ENCODE measurements at places on chromosomes 2 and 18.
A peak's percentile ranks its signal among the peaks of the same experiment; 100 is the strongest.

- no peak for DNase-seq
Observed at GRCh38 chr2:237464757-237465391, 22.2 kb upstream of the MLPH start.

- DNase-seq = no peak
Observed at GRCh38 chr2:158955842-158956365, 12.5 kb upstream of the TANC1 start.

DNA sequence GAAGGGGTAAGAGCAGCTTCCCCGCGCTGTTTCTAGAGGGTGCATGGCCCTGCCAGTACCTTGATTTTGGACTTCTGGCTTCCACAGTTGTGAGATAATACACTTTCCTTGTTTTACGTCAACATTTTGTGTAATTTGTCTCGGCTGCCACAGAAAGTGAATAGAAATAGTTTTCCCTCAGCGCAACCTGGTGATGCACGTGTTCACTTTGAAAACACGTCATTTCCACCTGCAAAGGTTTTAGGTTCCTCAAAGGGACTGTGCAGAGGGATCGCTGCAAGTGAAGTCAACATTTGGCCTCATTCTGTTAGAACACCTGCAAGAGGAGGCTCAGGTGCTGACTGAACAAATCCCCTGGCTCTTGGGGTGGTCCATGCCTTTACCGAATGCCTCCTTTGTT, 71.7 kb downstream of the LONRF2 start:
- DNase-seq = no peak

GRCh38 chr2:156532989-156533388, 96.8 kb downstream of the GPD2 start:
- peak; percentile 15 for DNase-seq

DNA sequence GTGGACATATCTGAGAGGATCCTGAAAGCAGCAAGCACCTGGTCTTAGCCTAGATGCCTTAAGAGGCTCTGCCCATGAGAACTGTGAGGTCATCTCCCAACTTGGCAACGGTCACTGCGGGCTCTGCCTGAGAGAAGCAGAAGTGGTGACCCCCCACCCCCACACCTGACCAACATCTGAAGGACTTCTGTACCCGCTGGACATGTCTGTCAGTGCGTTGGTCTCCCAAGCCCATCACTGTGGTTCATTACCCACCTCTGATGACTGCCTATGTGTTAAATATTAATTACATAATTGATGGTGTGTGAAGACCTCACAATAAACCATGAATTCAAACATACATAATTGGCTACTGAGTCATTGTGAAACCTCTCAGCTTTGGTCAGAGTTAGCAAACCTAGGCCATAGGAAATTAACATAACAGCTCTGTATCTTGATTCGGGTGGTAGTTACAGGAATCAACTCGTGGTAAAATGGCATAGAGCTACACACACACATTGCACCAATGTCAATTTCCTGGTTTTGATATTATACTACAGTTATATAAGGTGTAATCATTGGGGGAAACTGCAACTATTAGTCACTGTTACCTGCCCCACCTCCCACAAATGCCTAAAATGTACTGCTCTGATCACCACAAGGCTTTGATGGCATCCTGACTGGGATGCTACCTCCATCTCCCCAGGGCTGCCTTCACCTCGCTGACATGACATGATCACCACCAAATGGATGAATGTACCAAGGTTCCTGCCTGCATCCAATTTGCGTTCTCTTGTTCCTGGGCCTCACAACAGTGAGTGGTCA, 4.3 kb upstream of the GALNT1 start:
- DNase-seq = peak; percentile 100

- peak; percentile 32 for DNase-seq
Observed at GRCh38 chr2:29187926-29188325, 72.7 kb downstream of the CLIP4 start.

GRCh38 chr2:199257261-199258224, 200.2 kb downstream of the SATB2 start:
- DNase-seq = no peak

- DNase-seq = peak; percentile 57
Observed at GRCh38 chr2:100394111-100394641, 23.3 kb downstream of the CHST10 start.

- peak; percentile 59 for DNase-seq
Observed at GRCh38 chr2:203533676-203534591, 1.2 kb downstream of the RAPH1 start.

GRCh38 chr2:188664951-188665595, 309.1 kb upstream of the COL3A1 start:
- DNase-seq = peak; percentile 68

GRCh38 chr2:144596073-144596871, 76.4 kb upstream of the ZEB2 start:
- peak; percentile 54 for DNase-seq

- no peak for DNase-seq
Observed at GRCh38 chr2:28419003-28419402, 26.3 kb downstream of the FOSL2 start.

- DNase-seq = no peak
Observed at GRCh38 chr2:227876300-227876801, 4.9 kb downstream of the DAW1 start.

GRCh38 chr2:159973325-159973724, 89.1 kb downstream of the PLA2R1 start:
- no peak for DNase-seq

DNA sequence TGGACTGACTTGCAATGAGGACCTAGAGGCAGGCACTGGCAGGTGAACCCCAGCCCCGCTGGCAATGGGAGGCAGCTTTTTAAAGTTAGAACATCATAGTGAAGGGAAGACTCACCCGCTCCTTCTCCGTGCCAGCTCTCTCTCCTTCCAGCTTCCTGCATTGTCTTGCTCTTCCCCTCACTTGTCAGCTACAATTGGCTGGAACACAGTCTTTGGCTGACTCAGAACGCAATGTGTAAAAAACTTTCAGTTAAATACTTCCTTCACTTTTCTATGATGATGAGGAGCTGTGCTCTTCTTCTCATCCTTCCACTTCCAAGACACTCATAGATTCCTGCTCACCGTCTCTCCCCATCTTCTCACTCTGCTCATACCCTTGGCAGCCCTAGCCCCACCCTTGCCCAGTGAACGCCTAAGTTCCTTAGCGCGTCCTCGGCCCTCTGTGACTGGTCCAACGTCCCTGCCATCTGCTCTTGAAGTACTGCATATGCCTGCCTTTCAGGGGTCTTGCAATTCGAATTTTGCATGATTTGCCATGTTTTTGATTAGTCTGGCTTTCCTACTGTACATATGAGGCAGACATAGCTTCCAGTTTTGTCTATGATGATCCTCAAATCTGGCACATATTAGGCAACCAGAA, 118.0 kb upstream of the TMEM200C start:
- DNase-seq = no peak

DNA sequence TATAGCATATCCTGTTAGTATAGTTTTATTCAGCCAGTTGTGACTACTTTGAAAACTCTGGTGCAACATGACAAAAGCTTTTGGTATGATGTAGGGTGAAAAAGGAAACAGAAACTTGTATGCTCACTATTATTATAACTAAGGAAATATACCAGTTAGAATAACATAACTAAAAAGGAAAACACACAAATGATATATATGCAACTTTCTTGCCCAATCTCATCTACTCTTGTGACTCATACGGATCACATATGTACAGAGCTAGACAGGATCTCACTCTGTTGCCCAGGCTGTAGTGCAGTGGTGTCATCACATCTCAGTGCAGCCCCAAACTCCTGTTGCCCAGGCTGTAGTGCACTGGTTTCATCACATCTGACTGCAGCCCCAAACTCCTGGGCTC, 12.4 kb upstream of the TLK1 start:
- DNase-seq = no peak

DNA sequence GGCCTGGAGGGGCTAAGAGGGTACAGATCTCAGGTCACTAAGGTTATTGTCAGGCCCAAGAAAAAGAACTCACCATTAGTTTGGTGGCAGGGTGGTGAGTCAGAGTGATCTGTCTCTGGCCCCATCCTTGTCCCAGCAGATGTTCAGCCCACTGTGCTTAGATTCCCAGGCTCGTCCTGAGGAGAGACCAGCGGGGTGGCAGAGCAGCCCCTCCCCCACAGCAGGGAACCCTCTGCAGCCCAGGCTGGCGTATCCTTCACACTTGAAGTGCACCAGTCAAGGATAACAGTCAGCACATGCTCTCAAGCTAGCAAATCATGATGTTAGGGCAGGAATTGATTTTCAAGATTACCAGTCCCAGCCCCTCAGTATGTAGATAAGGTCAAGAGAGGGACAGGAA, 43.1 kb downstream of the TMEM185B start:
- no peak for DNase-seq

DNA sequence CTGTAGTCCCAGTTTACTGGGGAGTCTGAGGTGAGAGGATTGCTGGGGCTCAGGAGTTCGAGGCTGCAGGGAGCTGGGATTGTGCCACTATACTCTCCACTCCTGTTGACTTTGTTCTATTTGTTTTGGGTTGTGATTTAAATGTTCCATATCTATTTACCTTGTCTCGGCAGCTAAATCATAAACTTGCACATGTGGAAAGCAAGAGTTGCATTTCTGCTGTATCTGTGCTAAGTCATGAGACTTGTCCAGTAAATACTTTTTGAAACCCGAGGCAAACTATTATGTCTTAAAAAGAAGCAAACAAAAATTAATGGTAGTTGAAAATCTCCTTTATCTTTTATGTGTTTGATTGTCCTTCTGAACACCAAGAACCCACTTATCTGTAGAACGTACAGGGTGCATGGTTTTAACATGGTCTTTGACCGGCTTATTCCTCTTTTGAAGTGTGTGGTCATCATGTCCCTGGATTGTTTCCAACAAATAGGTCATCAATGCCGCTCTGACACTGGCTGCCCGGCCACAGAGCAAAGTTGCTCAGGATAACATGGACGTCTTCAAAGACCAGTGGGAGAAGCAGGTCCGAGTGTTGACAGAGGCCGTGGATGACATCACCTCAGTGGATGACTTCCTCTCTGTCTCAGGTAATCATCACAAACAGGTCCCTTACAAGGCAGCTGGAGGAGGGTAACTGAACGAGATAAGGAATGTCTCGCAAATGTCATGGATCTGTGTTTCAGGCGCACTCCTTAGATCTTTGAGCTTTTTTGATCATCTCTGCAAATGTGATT, 241.1 kb upstream of the LRRTM1 start:
- DNase-seq = no peak

DNA sequence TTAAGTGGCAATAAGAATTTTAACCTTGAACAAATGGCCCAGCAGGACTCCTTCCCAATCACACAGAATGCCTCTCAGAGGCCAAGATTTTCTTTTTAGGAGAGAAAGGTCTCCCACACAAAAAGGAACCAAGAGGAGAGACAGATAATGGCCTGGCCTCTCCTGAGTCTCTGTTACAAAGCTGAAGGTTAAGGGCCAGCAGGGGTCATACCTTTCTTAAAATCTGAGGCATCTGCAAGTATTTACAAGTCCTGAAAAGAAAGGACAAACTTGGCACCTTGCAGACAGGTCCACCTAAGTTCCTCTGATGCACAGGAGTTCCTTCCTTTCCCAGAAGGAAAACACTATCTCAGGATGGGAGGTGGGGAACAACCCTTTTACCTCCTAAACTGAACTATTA, 142.3 kb downstream of the TMEM163 start:
- no peak for DNase-seq

DNA sequence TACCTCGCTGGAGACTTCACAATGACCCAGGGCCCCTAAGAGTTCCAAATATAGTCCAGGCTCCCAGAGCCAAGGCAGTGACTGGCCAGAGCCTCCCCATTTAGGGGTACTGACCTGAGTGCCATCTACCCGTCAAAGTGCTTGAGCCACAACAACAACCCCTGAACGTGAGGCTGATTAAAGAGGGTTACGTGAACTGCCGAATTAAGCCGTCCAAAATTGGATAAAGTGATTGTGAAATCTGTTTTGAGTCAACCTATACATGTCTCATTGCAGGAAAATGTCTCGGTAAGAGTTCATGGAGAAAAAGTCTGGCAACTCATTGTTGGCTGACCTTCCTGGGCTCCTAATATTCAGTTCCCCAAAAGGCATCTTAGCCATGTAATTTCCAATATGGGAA, 116.3 kb downstream of the TTC32 start:
- DNase-seq = no peak

GRCh38 chr2:214810671-214811070, 1.2 kb upstream of the BARD1 start:
- DNase-seq = no peak

GRCh38 chr2:79099140-79099686, 11.4 kb upstream of the REG1B start:
- DNase-seq = no peak

DNA sequence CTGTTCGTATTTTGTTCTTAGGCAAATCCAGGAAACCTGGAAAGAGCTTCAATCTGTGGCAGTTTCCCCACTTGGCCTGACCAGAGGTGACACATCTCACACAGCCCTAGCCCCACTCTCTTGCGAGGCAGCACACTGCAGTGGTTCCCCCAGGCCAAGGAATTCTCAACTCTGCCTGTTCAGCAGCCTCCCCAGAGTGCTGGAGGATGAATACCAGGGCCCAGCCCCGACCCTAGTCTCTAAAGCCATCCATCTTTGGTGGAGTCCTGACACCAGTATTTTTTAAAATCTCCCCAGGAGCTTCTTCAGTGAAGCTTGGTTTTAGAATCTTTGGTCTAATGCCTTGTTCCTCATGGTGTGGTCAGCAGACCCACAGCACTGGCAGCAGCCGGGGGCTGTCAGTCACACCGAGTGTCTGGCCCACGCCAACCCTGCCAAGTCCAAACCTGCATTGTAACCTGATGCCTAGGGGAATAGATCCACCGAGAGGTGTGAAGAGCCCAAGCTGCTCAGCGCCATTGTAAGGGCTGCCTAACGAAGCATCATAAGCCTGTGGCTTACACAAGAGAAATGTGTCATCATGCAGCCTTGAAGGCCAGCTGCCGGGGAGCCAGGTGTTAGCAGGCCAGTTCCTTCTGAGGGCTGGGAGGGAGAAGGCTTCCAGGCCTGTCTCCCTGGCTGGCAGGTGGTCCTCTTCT, 428.7 kb upstream of the ID2 start:
- peak; percentile 36 for DNase-seq

- peak; percentile 43 for DNase-seq
Observed at GRCh38 chr2:175251425-175252041, 70.0 kb upstream of the ATP5MC3 start.

DNA sequence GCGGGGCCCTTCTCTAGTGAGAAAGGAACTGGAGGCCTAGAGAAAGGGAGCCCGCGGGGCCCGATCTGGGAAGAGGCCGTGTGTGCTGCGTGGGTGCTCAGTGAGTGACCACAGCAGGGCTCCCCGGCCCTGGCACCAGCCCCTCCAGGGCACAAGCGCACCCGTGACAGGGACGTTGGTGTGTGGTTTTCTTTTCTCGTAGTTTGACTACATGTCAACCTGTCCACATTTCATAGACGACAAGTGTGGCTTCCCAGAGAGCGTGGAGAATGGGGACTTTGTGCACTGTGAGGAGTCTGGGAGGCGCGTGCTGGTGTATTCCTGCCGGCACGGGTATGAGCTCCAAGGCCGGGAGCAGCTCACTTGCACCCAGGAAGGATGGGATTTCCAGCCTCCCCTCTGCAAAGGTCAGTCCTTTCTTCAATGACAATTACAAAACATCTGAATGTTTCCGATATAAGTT, 83.1 kb downstream of the TPO start:
- no peak for DNase-seq

GRCh38 chr18:62091487-62092120, 95.3 kb downstream of the PIGN start:
- no peak for DNase-seq

- no peak for DNase-seq
Observed at GRCh38 chr2:178263159-178263860, 69.0 kb downstream of the OSBPL6 start.

All from renal cortical epithelial cell (primary cell).